SIG-M5 (cell line): ENCODE measurements at places on chromosomes 11 and 22.

- DNase-seq = no peak
These were observed 32.4 kb downstream of the ST3GAL4 start for GRCh38 chr11:126387857-126388256.

- no peak for DNase-seq
These were observed 22.2 kb downstream of the P2RY2 start for GRCh38 chr11:73240190-73240781.

- no peak for DNase-seq
These were observed 50.5 kb downstream of the NNMT start for GRCh38 chr11:114346709-114347141.

DNA sequence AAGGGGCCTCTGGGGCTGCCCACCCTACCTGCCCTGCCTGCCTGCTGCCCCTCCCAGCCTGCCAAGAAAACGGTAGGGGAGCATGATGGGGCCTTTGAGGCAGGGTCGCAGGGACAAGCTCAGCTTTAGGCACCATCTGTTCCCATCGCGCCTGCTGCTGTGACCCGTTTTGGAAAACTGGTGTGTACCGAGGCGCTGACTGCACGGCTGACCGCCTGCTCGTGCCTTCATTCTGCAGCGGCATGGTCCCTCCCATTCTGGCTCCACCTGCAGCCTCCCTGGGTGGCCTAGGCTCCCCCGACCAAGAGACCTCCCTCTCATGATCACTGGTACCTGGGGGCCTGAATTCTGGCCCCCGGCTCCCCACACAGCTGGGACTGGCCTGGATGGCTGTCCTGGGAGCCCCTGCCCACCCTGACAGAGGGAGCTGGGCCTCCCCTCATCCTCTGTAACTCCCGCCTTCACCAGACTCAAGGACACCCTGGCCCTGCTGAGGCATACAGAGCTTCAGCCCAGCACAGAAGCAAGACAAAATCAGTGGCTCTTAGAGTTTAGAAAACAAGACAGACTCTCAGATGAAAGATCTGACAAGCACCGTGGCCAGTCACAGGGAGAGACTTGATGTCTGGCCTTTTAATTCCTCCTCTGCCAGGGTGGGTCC, 6.5 kb upstream of the MYRF start:
- no peak for DNase-seq

DNA sequence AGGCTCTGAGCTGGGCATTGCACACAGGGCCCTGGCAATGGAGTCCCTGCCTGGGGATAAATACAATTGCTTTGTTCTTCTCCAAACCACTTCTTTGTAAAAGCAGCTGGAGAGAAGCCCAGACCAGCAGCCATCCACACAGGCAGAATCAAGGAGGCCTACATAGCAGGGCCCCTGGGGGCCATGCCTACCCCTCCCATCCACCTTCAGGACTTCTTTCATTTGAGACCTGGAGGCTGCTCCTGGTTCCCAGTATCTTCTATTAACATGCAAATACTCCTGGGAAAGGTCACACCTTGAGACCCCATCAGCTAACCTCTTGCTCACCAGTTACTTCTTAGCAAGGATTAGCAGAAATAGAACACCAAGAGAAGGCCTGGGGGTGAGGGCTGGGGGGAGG, 511.1 kb downstream of the SOX6 start:
- no peak for DNase-seq

- DNase-seq = no peak
These were observed 1102.8 kb downstream of the BRD1 start for GRCh38 chr22:48724899-48725298.

DNA sequence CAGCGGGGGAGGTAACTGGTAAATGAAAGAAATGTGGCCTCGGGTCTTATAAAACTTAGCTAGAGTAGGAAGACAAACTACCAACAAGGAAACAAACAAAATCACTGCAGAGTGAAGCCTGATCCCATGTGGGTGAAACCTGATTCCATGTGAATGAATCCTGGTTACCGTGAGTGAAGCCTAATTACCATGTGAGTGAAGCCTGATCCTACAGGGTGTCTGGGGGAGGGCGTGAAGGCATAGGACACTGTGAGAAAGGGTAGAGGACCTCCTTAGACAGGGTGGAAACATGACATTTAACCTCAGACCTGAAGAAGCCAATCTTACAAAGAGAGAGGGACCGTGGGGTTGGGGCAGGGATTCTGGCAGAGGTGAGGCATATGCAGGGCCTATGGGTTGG, 106.2 kb upstream of the USP47 start:
- no peak for DNase-seq
